ENCODE measurements at places on chromosomes 5 and 9. TPM values are rescaled to one million over a fixed set of nuclear protein-coding genes. Genes with fewer than 3 reads are reported as not detected.

Gene FOXD4L5
- total RNA-seq, result 0.22 TPM

DNA sequence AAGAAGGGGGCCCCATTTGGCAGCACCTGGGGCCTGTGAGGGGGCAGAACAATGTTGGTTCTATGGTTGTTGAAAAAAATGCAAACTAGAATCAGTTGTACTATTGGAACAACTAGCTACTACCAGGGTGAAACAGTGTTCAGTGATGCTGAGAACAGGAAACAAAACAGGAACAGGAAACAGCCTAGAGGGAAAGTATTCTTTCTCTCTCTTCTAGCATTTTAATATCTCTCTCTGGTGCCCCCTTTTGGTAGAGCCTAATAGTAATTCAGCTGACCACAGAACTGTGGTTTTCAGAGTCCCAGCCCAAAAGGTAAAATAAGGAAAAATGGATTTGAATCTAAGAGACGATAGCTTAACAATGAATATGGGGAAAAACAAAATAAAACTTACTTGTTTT, 138.0 kb upstream of the KCNN2 start:
- DNase-seq, result no peak

DNA sequence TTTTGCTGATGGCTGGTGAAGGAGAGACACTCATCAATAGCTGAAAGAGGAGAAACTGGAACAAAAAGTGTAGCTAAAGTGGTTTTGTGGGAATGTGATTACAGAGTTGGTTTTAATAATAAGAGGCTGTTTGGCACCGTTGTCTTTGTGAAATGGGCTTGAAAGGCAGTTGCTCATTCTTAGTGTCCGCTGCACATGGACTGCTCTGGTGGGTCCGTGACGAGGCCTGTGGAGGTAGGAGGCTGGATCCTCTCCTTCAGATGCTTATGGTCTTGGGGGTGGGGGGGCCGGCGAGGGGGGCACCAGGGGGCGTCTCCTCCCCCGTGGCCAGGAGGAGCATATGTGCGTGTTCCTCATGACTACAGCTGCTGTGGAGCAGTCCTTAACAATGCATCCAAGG, 29.8 kb downstream of the FUBP3 start:
- DNase-seq, result no peak

Gene ENTPD2
- total RNA-seq, result 5.2 TPM

DNA sequence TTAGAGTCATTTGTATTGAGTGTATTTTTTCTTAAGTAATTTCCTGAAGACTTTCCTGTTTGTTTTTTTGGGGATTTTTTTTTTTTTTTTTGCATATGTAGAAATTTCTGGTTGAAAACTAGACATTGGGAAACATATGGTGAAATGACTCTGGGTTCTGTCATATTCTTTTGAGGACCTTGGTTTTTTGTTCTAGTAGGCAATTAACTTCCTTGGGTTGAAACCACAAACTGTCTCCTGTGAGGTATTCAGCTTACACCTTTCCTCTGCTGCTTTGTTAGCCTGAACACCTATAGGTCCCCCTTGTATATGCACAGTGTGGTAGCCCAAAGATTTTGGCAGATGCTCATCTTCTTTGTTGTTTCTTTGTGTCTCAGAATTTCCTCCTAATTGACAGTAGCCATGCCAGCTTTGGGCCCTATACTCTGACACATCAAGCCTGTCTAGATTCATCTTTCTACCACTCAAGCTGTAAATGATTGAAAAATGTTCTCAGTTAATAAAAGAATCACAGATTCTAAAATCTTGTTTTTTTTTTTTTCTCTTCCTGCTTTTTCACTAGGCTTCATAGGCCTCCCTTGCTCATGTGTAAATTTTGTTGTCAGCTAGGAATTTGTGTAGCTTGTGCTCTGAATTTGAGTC, 140.6 kb downstream of the COMMD10 start:
- no peak for DNase-seq

Gene SLC6A19
- not detected for total RNA-seq

Gene LHX3
- total RNA-seq, result not detected

- DNase-seq, result no peak
These were observed 42.1 kb upstream of the DAB2 start for GRCh38 chr5:39466846-39467245.

DNA sequence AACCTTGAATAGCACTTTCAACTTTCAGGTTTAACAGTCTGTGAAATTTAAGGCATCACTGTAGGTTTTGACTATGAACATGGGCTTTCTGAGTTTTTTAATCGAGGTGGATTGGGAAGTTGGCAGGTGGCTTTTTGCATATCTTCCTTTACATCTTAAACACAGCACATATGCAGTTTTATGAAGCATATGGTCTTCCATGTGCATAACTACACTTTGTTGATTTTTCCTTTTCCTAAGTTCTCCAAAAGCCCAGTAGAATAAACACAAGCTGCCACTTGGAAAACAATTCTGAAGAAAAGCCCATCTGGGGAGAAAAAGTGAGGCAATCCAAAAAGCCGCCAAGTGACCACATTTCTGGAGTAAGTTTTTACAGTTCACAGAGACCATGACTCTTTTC, 236.5 kb upstream of the IL12B start:
- no peak for DNase-seq

GRCh38 chr5:179852993-179853547, 5.5 kb downstream of the MRNIP start:
- no peak for DNase-seq

GRCh38 chr5:180208435-180209081, 453 bp downstream of the RASGEF1C start:
- no peak for DNase-seq

Gene SPATA6L
- 5.5 TPM for total RNA-seq

GRCh38 chr9:33285502-33285901, 4.8 kb upstream of the NFX1 start:
- no peak for DNase-seq

Gene DELE1
- total RNA-seq, result 91.5 TPM

Gene ADAM19
- total RNA-seq, result 19.7 TPM
